ENCODE measurements at places on chromosomes 2 and 18.

GRCh38 chr2:64081046-64081445, 61.8 kb upstream of the VPS54 start:
- no peak for DNase-seq

DNA sequence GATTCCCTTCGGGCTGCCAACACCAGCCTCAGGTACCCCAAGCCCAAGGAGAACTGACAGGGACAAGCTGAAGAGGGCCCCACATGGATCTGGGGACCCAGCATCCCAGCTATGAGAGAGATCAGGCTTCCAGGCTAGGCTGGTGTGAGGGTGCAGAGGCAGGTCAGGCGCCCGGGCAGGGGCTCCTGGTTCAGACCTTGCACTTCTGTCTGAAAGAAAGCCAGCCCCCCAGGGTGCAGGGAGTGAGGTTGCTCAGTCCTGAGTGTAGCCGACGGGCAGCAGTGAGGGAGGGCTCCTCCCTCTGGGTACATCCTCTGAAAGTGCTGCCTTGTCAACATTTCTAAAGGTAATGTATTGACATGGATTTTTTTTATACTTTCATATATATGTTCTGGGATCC, 33.1 kb downstream of the KCNF1 start:
- DNase-seq = no peak

GRCh38 chr18:12361770-12362378, 15.2 kb downstream of the AFG3L2 start:
- no peak for DNase-seq

DNA sequence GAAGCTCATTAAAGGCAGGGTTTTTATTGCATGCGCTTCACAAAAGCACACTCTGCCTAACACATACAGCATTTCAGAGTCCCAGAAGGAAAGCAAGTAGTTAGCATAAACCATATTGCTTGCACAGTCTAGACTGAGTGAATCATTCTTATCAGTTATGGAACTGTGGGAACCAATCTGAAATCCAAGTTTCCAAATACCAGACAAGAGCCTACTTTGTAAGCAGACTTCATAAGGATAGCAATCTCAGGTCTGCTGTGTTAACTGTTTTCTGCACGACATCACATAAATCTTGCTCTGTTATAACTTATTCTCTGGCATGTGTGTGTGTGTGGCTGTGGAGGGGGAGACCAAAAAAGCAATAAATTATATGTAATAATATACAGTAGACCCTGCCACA, 608.1 kb upstream of the REG3G start:
- no peak for DNase-seq

DNA sequence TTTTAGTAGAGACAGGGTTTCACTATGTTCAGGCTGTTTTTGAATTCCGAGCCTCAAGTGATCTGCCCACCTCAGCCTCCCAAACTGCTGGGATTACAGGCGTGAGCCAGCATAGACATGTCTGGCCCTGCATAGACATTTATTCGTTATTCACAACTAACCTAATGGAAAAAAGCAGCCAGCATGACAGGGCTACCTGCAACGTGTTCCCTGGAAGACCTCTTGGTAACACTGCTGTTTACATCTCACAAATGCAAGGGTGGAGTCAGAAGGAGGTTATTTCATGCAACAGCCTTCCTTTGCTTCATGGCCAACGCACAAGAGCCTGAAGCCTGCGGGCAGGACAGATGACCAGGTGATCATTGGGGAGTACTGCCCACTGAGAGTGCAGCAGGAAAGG, 9.2 kb downstream of the SERPINE2 start:
- DNase-seq = no peak

DNA sequence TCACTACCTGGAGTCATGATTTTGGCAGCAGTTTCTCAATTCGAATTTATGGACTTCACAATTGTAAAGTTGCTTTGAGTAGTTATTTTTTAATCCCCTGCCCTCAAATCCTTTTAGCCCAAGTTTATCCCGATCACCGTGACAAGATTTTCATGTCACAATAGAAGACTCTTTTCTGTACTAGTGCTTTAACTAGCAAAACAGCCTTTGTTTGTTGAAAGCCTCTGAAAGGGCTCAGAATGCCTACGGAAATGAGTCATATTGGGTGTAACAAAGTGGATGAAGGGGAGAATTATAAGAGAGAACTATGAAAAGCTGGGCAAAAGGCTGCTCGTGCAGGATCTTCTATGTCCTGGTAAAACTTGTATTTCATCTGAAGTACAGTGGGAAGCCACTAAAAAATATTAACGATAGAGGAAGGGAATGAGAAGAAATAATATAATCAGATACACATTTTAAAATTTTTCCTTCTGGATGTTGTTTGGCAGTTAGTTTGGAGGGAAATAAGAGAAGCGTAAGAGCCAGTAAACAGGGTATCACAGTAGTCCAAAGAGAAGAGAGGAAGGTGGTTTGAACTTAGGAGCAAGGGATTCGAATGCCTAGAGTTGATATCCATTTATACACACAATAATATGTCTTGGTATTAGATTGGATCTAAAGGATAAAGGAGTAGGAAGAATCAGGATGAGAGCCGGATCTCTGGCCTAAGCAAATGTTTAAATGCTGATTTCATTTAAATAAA, 114.9 kb downstream of the GALNT13 start:
- no peak for DNase-seq

DNA sequence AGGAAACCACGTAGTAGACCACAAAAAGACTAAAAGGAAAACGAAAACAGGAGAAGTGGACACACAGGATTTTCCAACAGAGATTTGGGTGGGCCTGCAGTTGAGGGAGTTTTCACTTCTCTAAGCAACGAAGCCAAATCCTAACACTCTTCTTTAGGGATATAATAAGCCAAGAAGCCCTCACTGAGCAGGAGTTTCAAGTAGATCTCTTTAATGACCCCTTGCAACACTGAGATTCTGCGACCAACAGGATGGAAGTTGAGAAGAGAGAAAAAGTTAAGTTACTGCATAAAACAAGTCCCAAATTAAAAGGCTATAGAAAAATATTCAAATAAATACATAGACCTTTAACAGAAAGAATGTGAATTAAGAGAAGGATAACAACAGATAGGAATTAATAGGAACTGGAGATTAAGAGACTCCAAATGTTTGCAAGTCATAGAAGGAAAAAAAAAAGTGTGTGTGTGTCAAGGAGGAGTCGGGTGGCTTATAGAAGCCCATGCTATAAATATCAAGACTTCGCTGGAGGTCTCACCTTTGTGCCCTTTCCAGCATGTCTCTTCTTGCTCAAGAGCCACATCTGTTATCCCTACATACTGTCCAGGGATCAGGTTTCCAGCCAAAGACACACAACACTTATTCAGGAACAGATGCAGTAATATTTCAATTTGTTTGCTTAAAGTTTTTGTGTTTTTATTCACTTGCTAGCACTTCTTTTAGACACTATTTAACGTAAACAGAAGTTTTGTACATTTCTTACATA, 69.4 kb upstream of the ARHGAP28 start:
- DNase-seq = peak; percentile 71

Measured in skin of body (tissue), 3 donors.